Midbrain (tissue), 1 donor: ENCODE measurements at places on chromosomes 4 and X.

- no peak for DNase-seq
These were observed 69.4 kb downstream of the HMGB2 start for GRCh38 chr4:173264684-173265185.

DNA sequence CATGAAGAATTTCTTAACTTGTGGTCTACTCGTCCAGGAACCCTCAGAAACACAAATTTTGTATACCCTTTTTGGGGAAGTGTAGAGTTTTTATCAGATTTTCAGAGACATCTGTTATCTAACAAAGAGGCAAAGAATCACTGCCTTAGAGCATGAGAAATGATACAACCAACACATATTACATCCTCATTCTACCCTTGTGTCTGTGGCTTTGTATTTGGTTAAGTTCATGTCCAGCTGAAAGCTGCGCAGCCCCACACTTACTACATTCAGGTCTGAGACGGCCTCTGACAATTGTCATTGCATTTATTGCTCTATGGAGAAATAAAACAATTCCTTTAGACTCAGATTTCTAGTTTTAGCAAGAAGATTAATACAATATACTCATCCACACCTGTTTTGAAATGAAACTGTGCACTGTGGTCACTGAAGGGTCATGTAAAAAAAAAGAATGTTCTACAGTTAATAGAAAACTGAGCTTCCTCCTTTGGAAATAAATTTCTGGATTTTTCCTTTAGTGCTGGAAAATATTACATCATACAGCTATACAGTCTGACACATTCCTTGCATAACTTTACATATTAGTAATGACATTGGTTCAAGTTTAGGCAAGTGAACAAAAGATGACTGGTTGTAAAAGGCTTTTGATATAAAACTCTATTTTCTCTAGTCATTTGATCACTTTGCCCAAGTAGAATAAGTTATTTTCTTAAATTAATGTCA, 39.8 kb downstream of the GLRB start:
- DNase-seq: no peak

DNA sequence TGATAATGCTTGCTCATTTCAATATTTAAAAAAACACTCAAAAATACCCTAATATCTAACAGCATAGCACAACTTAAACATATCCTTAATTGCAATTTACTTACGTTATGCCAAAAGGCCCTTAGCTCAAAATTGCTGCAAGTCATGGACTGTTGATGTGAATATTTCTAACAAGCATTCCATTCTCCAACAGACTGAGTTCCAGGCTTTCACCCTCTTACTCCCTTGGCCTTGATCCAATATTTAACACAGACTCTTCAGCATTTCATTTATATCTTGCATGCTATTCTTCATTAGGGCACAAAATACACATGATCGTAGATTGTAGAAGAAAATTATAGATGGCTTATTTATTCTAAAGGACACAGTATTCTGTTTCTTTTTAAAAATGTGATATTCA, 96.5 kb downstream of the RNF150 start:
- DNase-seq: no peak

- no peak for DNase-seq
These were observed 6.3 kb downstream of the SFRP2 start for GRCh38 chr4:153782581-153782980.

DNA sequence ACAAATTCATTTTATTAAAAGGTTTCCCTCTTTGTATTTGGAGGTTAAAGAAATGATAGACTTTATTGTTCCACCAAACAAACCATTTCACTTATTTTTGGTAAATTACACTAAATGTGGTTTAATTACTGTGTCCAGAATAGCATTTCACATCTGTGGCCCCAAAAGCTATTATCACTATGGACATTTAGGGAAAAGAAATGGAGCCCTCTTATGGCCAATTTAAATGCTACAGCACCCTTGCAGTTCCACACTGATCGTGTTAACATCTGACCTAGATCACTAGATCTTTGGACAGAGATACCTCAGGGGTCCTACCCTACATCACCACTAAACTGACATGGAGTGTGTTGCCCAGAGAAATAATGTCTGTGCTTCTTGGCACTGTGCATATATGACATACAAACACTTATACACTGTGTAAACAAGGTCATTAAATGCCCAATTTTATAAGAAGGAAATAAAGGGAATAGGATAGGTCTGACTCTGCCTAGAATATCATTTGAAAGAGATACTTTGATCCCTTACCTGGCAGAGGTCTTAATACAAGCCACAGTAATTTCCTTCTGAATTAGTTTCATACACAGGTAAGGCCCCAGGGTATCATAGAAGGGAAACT, 163.9 kb downstream of the KDR start:
- peak; percentile 22 for DNase-seq

- DNase-seq: no peak
These were observed 598.1 kb upstream of the ACTRT1 start for GRCh38 chrX:128650326-128650725.

- no peak for DNase-seq
These were observed 109.2 kb upstream of the CXCL13 start for GRCh38 chr4:77496457-77496856.

DNA sequence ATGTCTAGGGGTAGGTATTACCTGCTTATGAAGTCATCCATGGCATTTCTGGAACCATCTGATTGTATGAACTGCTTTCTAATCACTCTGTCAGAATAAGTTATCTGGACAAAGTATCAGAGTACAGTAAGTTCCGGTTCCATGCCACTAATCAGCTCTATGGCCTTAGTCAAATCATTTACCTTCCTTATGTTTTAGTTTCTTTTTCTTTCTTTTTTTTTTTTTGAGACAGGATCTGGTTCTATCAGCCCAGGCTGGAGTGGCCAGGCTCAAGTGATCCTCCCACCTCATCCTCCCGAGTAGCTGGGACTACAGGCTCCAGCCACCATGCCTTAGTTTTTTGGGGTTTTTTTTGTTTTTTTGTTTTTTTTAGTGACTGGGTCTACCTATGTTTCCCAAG, 11.5 kb downstream of the XIAP start:
- no peak for DNase-seq

- no peak for DNase-seq
These were observed 511 bp upstream of the MAP9 start for GRCh38 chr4:155377276-155377675.

DNA sequence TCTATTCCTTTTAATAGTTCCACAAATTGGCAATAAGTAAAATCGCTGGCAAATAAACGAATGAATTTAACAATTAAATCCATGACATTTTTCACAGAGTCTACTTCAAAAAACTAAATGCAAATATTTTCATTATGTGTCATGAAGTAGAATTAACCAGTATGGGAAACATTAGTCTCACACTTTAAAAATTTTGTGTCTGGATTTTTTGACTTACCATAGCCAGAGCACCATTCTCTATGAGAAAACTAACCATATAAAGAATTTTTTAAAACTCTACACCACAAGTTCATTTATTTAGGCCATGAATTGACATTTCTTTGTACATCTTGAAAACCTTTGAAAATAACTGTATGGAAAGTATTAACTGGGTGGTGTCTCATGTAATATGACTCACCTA, 41.2 kb downstream of the PRDM5 start:
- DNase-seq: no peak

DNA sequence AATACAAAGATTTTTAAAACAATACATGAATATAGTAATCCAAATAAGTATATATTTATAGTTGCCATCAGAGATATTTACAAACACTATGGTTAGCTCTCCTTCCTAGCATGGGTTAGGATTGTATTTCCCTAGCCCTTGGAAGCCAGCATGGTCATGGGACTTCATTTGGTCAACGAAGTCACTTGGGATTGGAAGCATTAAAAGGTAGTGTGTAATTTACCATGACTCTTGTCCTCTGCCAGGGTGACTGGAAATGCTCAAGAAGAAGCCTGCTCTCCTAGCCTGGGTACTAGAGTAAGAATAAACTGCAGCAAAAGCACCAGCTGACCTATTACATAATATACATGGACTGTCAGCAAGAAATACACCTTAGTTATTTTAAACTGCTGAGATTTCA, 102.9 kb downstream of the COL25A1 start:
- no peak for DNase-seq

GRCh38 chr4:105236916-105237311, 90.2 kb downstream of the TET2 start:
- no peak for DNase-seq
